Dorsolateral prefrontal cortex (tissue), 122 donors: ENCODE measurements at places on chromosomes 1 and 21. TPM values are rescaled to one million over a fixed set of nuclear protein-coding genes. Genes with fewer than 3 reads are reported as not detected.

Gene PADI2
- total RNA-seq = 150 TPM

Gene OR10Z1
- not detected for total RNA-seq

Gene ZDHHC18
- total RNA-seq = 35.1 TPM

Gene CKS1B
- 10.9 TPM for total RNA-seq

Gene SLC41A1
- total RNA-seq = 46.8 TPM

Gene CRYAA
- total RNA-seq = not detected

Gene ABCA4
- total RNA-seq = 1.3 TPM

Gene CRNN
- not detected for total RNA-seq

DNA sequence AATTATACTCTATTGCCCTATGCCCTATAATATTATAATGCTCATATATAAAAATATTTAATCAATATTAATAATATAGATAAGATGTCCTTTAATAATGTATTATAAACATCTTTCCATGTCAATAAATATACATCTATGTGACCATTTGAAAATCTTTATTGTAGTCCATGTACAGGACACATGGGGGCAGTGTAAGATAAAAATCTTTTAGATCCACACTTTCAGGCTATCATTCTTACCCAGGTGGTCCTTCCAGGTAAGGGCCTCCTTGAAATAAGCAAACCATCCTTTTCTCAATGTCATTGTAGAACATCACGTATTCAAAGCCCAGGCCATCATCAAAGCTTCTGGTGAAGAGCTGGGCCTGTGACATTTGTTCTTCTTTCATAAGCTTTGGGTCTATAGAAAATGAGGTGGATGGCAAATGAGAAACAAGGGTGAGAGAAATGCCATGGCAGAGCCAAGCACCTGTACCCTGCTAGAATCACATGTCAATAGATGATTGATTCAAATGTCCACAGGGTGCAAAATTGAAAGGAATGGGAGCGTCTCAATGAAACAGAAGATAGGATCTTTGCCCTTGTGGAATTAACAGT is 20.2 kb downstream of the THEM4 start:
- DNase-seq = no peak

DNA sequence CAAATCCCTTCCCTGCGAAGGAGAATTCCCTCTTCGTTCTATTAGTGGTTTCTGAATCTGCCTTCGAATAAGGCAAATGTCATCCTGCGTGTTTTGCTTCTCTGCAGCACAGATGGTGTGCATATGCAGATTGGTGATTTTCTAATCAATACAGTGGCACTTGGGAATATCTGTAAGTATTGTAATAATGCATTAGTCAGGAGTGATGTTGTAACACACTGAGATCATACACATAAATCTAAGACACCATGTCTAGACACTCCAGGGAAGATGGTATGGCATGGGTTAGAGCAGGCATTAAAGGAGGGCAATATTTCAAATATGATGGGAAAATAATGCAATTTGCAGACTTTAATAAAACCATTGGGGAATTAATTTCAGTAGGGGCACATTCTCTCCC is 513.2 kb upstream of the PTBP2 start:
- no peak for DNase-seq

GRCh38 chr1:245213066-245213831 is 58.5 kb downstream of the KIF26B start:
- DNase-seq = no peak

DNA sequence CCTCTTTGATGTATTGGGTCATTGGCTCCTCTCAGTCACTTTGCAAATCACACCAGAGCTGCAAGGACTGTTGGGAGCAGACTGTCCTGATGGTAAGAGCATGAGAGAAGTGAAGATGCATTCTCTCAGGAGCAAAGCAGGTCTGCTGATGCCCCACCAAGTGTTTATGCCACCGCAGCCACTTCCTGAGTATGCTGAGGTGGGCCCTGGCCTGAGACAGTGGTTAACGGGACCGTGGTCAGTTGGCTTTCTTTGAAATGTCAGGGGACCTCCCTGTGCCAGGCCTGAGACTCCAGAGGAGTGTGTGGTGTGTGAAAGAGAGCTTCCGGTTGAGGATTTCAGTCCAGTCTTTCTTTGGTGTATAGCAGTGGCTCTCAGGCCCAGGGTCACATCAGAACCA is 79.4 kb downstream of the SPATA46 start:
- no peak for DNase-seq

DNA sequence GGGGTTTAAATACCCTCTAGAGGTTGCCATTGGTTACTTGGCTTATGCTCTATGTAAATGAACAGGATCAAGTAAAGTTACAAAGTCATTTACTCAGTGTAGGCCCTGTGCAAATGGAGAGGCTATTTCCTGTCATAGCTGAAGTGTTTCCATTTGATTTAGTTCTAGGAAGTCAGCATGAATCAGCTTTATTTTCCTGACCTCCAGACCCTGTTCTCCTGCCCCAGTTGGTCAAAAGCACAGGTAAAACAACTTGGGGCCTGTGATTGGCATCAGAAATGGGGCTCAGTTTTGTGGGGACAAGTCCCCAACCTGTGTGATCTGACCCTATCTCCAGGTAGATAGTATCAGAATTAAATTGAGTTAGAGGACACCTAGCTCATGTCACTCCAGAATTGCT is 239.9 kb downstream of the HHAT start:
- DNase-seq = no peak

- DNase-seq = no peak
Observed at GRCh38 chr1:230326971-230327891, 98.9 kb downstream of the PGBD5 start.

- DNase-seq = no peak
Observed at GRCh38 chr1:46284058-46284457, 19.4 kb downstream of the LRRC41 start.

- no peak for DNase-seq
Observed at GRCh38 chr1:93619507-93620171, 62.0 kb downstream of the BCAR3 start.

- DNase-seq = no peak
Observed at GRCh38 chr1:36493524-36493923, 10.8 kb upstream of the CSF3R start.

DNA sequence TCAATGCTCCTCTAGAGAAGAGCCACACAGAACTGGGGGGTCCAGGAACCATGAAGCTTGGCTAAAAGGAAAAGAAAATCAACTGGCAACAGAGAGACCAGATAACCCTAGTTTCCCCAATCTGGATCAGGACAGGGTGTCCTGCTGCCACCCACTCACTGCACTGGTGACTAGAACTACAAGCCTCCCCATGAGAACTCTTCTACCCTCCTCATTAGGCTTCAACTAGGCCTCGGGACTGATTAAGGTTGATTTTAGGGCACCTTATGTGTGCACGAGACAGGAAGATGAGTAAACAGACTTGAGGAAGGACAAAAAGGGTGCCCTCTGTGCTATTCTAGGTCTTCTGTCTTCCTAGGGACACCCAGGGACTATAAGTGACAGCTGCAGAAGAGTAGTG is 2.3 kb upstream of the SF3B4 start:
- no peak for DNase-seq

GRCh38 chr1:111776391-111776790 is 20.7 kb downstream of the DDX20 start:
- DNase-seq = no peak

DNA sequence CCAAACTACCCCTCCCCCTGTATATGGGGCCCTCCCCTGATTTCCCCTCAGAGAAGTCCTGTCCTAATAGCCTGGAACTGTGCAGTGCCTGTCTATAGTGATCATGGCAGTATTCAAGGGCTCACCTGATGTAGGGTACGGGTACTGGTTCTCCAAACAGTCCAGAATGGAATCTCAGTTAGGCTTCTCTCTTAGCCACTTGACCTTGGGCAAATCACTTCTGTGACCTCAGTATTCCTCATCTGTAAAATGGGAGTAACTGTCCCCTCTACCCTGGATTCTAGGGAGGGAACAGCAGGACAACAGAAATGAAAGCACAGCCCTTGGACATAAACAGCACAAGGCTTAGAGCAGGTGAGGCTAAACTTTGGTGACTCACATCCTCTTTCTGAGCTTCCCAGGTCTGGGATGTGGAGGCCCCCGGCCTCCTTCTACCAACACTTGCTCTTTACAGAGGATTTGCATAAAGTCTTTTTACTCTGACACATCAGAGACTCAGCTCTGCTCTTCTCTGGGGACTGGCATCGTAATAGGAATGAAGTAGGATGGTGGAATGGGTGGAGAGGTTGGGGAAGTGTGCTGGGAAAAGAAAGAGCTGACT is 20.0 kb upstream of the PDZK1IP1 start:
- no peak for DNase-seq

DNA sequence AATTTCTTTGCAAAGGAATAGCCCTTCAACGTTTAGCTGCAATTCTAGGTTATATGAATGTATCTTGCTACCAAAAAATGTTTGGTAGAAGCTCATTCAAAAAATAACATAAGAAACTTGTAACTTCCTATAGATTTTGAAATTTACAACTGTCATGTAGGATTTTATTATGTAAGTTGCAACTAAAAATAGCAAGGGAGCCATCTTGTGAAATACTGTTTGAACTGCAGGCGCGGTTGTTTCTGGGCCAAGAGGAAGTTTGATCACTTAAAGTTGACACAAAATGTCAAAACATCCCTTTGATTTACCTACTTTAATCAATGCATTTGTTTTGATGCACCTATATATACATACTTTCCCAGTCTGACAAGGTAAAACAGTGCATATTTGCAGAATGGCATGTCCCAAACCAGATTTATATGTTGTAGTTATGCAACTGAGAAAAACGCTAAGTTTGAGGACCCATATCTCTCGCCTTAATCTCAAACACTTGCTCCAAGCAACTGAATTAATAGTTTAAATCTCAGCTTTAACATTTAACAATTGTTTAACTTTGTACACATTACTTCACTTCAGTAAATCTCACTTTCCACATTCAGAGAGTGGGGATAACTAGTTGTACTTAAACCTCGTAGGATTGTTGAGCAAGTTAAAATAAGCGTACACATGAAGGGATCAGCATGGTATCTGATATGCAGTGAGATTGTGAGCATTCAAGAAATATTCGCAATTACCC is 63.9 kb downstream of the KCNK2 start:
- no peak for DNase-seq

DNA sequence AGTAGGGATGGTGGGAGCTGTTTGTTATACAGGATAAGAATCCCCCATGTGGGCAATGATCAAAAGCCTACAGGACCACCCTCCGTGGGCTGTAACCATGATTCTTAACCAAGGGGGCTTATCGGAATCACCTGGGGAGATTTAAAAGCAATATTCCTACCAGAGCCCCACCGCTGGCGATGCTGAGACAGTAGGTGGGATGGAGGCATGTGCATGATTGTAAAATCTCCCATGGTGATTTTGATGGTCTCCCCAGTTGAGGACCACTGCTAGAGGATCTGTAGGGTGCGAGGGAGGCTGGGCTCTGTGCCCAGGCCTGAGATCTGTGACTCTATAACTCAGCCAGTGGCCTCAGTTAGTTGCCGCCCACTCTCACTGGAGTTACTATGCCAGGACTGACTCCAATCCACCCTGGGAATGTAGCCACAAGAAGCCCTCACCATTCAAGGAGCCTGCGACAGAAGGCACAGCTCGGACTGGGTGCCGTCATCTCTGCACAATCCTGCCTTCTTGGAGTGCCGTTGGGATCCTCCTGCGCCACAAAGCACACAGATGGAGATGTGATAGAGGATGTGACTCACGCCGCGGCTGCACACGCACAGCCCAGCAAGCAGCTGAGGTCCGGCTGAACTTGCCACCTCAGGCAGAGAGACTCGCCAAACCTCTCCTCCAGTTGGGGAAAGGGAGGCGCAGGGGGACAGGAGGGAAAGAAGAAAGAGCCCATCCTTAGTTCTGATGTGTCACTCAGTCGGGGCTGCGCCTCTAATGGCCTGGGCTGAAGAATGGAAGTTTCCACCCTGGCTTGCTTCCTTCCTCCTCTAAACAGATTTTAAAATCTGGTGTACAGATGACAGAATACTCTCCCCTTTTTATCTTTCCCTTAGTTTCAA is 26.5 kb downstream of the AKNAD1 start:
- peak; percentile 47 for DNase-seq

DNA sequence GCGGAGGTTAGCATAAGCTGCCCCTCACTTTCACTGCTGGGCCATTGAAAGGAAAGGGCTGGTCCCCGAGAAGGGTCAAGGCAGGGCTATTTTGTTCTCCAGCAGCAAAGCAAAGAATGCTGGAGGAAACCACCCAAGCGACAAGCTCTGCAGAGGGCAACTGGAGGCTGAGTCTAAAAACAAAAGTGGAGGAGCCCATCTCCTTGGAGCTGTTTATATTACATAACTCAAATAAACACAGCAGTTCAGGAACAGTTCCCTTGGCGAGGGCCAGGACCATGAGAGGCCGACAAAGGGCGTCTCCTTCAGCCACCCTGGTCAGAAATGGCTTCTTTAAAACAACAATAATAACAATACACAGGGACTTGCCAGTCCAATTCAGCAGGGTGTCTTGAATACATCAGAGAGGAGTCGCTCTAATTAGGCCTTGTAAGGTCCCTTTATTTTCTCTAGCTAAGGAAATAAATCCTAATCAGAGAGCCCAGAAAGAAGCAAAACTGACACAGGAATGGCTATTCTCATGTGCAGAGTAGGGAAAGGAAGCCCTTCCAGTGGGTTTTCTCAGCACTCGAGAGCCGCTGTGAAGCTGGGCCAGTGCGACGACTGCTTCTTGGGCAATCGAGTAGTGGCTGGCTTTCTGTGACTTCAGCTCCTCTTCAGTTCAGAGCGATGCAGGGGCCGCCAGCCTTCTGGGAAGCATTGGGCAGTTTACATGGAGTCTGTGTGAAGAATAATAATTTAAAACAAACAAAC is 57.0 kb upstream of the TARBP1 start:
- DNase-seq = no peak

DNA sequence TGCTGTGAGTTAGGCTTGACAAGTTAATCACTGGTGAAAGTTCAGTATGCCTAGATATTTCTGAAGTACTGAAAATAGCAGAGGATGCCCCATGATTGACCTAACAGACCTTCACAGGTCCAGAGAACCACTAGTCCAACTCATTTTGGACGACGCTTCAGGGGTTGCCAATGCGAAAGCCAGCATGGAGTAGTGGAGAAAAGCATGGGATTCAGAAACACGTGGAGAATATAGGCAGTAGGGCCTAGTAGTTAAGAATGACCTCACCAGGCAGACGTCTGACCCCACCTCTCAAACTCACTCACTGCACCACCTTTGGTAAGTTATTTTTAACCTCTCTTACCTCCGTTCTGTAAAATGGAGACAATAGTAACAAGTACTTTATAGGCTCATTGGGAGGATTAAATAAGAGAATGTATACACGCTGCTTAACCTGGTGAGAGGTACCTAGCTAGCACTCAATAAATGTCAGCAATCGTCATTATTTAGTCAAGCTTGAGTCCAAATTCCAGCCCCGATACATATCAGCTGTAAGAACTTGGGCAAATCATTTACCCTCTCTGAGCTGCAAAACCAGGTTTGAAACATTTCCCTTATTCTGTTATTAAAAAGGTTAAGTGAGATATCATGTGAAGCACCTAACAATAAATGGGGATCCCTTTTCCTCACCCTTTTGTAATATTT is 13.2 kb downstream of the PLPP3 start:
- no peak for DNase-seq
